Midbrain (tissue), 1 donor: ENCODE measurements at places on chromosomes 11 and 22.

DNA sequence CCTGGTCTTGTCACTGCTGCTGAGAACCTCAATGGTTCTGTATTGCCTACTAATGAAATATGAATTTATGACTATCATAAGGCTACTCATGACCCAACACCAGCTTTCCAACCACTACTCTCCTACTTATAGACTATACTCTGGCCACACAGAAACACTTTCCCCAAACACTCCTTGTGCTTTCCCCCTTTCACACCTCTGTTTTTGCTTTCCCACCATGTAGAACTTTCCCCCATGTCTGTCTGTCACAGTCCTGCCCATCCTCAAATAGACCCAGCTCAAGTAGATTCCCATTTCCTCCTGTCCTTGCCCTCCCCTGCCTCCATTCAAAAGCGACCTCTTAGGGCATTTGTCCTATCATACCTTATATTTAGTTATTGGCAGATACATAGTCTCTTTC, 105.9 kb downstream of the ARFGAP2 start:
- no peak for DNase-seq

GRCh38 chr22:19811811-19812771, 42.6 kb downstream of the GNB1L start:
- DNase-seq: no peak

DNA sequence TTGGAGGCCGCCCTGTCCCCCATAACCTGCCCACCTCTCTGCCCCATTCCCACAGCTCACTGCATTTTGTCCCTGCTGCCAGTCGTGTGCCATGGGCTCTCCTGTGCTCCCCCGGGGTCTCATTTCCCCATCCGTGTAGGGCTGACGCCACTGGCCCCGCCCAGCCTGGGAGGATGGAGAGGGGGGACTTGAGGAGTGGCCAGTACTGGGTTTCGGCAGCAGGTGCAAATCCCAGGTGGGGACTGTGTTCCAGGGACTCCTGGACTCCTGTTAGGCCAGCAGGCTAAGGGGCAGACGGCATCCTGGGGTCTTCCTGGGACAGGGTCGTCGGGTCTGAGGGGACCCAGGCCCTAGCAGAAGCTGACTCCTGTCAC, 1.2 kb upstream of the MYO7A start:
- no peak for DNase-seq

DNA sequence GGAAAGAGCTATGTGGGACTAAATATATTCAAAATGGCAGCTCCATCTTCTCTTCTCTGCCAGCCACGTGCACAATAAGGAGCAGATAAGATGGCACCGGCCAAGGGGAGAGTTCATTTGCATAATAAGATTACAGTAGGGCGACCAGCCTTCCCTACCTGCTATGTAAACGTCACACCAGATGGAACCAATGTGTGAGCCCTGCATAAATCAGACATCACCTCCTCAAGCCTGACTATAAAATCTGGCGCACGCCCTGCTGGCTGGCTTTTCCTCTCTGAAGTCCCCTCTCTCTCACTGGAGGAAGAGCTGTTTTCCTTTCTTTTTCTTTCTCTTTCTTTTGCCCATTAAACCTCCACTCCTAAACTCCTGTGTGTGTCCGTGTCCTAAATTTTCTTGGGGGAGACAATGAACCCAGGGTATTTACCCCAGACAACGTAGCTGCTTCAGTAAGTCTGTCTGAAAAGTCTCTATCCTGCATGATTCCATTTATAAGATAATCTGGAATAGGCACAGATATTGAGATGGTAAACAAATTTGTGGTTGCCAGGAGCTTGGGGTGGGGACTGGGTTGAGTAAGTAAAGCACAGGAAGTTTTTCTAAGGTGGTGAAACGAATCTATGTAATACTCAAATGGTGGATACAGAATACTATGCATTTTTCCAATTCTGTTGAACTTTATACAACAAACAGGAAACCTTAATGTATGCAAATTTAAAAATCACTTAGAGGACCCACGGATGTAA, 670.0 kb upstream of the KIRREL3 start:
- DNase-seq: no peak

DNA sequence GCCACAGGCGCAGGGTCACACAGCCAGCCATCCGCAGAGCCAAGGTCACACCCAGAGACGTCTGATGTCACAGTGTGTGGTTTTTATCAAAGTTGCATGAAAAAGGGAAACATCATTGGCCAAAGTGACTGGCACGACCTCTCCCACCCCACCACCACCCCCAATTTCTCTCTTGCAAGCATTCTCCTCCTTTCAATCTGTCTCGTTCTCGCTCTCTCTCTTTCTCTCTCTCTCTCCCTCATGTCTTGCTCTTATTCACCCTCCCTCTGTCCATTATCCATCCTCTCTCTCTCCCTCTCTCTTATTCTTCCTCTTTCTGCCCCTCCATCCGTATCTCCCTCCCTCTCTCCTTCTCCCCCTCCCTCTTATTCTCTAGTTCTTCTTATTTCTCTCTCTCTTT, 40.6 kb downstream of the MN1 start:
- DNase-seq: no peak

- no peak for DNase-seq
Measured at GRCh38 chr11:37406651-37407050, 808.6 kb upstream of the RAG2 start.

GRCh38 chr11:74132833-74133232, 38.0 kb downstream of the C2CD3 start:
- no peak for DNase-seq

GRCh38 chr11:121652971-121653370, 200.2 kb upstream of the SORL1-AS1 start:
- DNase-seq: peak; percentile 46

DNA sequence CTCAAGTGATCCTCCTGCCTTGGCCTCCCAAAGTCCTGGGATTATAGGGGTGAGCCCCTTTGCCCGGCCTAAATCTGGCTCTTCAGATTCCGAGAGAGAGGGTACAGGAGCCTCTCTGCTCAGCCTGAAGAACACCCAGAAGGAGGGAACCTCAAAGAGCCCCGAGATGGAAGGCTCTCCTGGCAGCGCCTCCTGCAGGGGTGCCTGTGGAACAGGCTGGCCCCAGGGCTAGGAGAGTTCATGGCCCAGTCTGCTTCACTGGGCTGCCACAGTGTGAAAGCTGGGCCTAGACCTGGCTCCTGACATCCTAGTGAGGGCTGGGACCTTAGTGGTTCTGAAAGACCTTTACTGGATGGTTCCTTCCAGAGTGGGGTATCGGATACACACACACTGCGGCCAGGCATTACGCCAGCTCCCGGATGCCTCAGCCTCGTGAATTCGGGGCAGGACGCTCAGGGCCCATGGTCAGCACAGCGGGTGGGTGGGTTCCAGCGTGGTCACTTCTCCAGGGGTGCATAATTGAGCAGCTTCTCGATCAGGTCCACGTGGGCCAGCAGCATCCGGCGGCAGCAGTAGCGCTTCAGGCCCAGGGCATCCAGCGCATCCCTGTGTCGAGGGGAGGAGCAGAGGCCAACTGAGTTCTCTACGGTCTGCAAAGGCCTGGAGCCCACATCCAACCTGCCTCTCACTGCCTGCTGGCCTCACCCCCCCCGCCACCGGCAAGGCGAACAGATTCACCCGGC, 2.3 kb downstream of the POLR2L start:
- no peak for DNase-seq

GRCh38 chr11:74720596-74721478, 10.4 kb downstream of the CHRDL2 start:
- DNase-seq: peak; percentile 40

GRCh38 chr11:45843158-45843924, 3.9 kb upstream of the CRY2 start:
- peak; percentile 87 for DNase-seq

DNA sequence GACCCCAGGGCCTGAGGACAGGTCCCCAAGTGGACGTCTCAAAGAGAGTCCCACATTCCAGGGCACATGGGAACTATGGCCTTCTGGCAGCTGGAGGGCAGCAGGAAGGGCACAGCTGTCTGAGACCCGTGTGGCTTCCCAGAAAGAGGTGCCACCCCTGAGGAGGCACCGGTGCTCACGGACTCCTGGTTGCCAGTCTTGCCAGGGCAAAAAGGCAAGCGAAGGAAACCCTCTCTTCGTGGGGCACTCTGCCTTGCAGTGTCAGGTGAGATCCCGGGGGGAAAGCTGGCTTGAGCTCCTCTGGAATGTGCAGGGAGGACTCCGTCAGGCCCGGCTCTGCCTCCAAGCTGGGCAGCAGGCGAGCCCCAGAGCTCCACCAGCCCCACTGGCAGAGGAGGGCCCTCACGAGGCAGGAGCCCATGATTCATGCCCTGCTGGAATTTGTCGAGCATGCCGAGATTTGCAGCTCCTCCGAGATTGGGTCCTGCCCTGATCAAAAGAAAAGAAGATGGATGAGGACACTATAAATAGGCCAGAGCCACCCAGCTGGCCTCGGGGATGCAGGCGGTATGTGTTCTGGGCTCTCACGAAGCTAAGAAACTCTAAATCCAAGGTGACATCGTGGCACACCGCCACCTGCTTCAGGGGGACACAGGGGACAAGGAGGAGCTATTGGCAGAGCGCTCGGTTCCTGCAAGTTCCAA, 9.9 kb upstream of the CELSR1 start:
- no peak for DNase-seq

- DNase-seq: no peak
Measured at GRCh38 chr11:17602105-17603001, 55.3 kb downstream of the OTOG start.

DNA sequence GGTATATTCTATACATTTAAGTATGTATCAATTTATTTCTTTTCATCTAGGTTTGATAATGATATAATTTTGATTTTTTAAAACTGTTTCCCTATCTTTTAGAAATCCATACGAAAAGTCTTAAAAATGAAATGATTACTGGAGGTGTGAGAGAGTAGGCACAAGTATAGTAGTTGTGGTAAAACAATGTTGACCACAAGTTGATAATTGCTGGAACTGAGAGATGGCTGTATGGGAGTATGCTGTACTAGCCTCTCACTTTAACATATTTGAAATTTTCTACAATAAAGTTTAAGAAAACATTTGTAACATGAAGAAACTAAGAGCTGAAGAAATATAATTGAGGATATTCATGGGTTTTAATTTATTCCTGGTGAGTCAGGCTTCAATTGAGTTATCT, 30.0 kb downstream of the FSHB start:
- DNase-seq: no peak

DNA sequence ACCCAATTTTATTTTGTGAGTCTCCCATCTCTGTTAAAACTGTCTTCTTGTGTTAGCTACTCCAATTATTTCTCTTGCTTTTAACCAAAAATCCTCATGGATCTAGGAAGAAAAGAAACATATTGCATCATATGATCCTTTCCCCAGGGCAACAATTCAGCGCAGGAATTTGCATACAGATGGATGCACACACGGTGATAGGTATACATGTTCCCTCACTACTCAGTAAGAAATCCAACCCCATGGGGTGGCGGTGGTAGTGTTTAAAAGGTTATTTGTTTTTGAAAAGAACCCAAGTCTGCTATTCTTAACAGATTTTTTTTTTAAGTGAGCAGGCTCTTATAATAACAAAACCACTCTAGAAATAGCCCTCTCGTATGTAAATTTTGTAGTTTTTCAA, 4.2 kb upstream of the SYN3 start:
- no peak for DNase-seq

GRCh38 chr11:64095273-64095817, 59.6 kb downstream of the FLRT1 start:
- no peak for DNase-seq

- DNase-seq: no peak
Measured at GRCh38 chr11:23976426-23976825, 520.4 kb upstream of the LUZP2 start.

GRCh38 chr22:35915477-35916013, 113.1 kb downstream of the RBFOX2 start:
- DNase-seq: peak; percentile 57

DNA sequence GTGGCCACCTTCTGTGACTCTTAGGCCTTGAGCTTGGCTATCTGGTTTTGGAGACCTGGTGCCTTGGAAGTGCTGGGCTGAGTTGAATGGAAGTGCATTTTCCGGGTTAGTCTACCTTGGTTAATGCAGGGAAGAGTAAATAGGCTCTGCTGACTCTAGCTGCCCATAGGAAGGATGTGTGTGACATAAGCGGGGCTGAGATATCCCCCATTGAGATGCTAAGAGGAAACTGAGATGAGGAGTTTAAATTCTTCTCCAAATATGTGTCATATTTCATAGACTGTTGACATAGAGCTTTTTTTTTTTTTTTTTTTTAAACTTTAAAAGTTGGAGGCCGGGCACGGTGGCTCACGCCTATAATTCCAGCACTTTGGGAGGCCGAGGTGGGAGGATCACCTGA, 30.8 kb downstream of the ZNRF3 start:
- no peak for DNase-seq

- DNase-seq: no peak
Measured at GRCh38 chr11:67136156-67136555, 17.1 kb downstream of the KDM2A start.

GRCh38 chr11:67285541-67286498, 3.3 kb upstream of the ANKRD13D start:
- DNase-seq: no peak

- DNase-seq: peak; percentile 28
Measured at GRCh38 chr11:58617976-58618557, 4.4 kb upstream of the CNTF start.
